ENCODE measurements at places on chromosomes 3 and 15.

- DNase-seq: no peak
These were observed 59.7 kb downstream of the LMCD1 start for GRCh38 chr3:8561370-8561769.

- no peak for DNase-seq
These were observed 62.3 kb downstream of the SENP2 start for GRCh38 chr3:185648396-185648795.

GRCh38 chr3:9647450-9647849, 1.9 kb upstream of the MTMR14 start:
- DNase-seq: no peak

GRCh38 chr3:129315223-129315997, 36.7 kb downstream of the HMCES start:
- no peak for DNase-seq

DNA sequence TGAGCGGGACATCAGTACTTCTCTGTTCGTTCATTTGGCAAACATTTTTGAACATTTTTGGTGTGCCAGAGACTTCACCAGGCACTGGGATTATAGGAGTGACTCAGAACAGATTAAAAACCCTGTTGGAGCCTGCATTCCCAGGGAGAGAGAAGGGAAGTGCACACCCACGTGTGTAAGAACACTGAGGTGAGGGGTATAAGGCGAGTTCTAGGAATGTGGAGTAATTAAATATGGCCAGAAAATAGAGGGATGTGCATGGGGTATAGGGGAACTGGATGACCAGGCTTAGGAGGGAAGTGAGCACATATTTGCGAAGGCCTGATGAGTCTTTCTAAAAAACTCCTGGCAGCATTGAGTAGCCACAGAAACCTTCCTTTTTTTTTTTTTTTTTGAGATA, 401.2 kb upstream of the C2CD4B start:
- no peak for DNase-seq

Measured in GOT3 (cell line).